ENCODE measurements at places on chromosomes 11 and 22.

GRCh38 chr11:32231909-32232493, 141.1 kb downstream of the RCN1 start:
- DNase-seq, result peak; percentile 86

- no peak for DNase-seq
Measured at GRCh38 chr22:48717883-48718817, 1109.5 kb downstream of the BRD1 start.

GRCh38 chr11:2214527-2215229, 43.1 kb upstream of the TH start:
- no peak for DNase-seq

GRCh38 chr22:28442711-28443525, 236.7 kb downstream of the TTC28 start:
- no peak for DNase-seq

DNA sequence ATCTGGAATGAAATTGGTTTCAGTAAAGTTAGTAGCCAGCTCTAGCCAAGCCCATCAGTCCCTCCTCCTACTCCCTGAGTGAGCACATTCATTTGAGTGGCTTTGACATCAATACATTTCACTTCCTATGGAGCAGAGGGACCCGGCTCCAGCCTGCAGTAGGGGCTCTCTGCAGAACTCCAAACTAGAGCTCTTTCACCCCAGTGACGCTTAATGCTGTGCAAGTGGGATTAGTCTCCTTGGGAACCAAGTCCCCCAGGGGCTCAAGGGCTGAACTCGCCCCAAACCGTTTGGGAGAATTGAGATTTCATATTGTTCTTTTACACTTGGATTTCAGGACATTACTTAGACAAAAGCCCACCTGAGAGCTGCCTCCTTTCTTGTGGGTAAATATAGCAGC, 4.4 kb upstream of the FAM181B start:
- peak; percentile 56 for DNase-seq

GRCh38 chr11:101438126-101438525, 145.7 kb downstream of the TRPC6 start:
- no peak for DNase-seq

DNA sequence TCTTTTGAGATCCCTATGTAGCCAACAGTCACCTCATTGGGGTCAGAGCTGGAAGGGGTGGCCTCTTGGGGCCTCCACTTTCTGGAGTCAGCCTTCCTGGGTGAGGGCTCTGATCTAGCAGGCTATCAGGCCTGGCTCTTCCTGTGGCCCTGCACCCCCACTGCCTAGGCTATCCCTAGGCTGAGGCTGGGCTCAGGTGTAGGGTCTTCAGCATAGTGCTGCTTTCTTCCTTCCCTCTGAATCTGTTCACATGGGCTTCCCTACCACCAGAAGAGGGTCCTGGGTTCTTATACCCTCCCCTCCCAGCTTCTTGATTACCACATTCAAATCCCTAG, 456 bp upstream of the SPI1 start:
- DNase-seq, result no peak

GRCh38 chr11:27188696-27189095, 148.1 kb downstream of the BBOX1 start:
- DNase-seq, result no peak

DNA sequence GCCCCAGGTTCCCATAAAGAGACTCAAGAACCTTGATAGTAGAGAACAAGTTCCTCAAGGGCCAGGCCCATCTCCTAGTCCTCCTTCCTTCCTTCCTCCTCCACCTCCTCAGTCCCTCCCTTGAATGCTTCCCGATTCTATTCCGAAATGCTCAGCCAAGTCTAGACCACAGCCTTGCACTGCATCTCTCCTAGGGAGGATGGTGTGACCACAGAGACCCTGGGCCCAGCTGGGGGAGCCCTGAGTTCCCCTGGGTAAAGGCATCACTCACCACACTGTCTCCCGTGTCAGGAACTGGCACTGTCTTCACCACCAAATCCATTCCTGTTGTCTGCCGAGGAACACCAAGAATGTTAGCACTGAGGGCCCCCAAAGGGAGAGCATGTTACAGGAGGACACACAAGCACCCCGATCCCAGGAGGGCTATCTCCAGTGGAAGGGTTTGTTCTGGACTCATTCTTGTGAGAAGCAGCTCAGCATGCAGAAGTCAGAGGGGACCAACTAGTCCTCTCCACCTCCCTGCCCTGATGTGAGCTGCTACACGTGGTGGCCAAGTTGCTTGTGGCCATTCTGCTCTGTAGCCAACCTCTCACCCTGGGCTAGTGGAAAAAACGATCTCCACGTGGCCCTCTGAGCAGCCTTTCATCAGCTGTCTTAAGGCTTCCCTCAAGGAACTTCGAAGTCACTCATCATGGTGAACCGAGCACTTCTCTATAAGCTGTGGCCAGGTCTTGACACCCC, 8.7 kb downstream of the IFT27 start:
- DNase-seq, result no peak

GRCh38 chr11:120545813-120546212, 34.3 kb downstream of the GRIK4 start:
- no peak for DNase-seq

DNA sequence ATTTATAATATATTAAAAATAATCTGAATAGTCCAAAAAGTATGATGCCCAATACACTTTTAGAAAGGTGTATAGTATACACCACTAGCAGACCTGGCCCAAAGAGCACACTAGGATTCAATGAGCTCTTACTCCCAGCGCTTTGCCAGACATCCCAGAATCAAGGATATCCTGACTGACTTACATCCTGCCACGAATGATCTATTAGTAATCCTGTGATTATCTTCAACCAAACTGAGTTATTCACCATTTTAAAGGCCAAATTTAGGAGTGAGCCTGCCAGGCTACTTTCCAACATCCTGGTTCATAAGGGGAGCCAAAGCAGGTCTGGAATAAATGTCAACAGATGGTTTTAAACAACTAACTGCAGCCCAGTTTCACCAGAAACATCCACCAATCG, 60.8 kb upstream of the FAM181B start:
- no peak for DNase-seq

GRCh38 chr11:41665441-41666360, 206.2 kb upstream of the LRRC4C start:
- DNase-seq, result no peak

DNA sequence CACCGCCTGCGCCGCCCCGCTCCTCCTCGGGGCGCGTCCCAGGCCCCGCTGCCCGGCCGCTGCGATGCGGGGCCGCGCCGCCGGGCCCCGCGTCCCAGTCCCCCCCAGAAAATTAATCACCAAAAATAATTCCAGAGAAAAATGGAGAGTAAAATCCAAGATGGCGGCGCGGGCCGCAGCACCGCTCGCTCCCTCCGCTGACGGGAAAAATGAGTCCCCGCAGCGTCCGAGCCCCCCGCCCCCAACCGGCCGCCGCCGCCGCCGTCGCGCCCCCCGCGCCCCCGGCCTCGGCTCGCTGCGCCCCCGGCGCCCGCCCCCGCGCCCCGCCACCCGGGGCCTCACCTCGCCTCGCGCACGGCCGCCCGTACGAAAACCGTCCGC, at the start of gene KMT5B:
Gene KMT5B, minus strand, starts transcription at position 162 of the 381 bp plus-strand sequence. CDS start 23,220 bp downstream, outside the sequence.
- no peak for DNase-seq

GRCh38 chr11:90355200-90355599, 132.4 kb upstream of the CHORDC1 start:
- peak; percentile 6 for DNase-seq

- DNase-seq, result no peak
Measured at GRCh38 chr22:23781511-23782183, 5.1 kb upstream of the SMARCB1 start.

Measured in A673 (cell line).